Muscle of leg (tissue), 16 donors: ENCODE measurements at places on chromosomes 16 and 17. TPM values are rescaled to one million over a fixed set of nuclear protein-coding genes. Genes with fewer than 3 reads are reported as not detected.

DNA sequence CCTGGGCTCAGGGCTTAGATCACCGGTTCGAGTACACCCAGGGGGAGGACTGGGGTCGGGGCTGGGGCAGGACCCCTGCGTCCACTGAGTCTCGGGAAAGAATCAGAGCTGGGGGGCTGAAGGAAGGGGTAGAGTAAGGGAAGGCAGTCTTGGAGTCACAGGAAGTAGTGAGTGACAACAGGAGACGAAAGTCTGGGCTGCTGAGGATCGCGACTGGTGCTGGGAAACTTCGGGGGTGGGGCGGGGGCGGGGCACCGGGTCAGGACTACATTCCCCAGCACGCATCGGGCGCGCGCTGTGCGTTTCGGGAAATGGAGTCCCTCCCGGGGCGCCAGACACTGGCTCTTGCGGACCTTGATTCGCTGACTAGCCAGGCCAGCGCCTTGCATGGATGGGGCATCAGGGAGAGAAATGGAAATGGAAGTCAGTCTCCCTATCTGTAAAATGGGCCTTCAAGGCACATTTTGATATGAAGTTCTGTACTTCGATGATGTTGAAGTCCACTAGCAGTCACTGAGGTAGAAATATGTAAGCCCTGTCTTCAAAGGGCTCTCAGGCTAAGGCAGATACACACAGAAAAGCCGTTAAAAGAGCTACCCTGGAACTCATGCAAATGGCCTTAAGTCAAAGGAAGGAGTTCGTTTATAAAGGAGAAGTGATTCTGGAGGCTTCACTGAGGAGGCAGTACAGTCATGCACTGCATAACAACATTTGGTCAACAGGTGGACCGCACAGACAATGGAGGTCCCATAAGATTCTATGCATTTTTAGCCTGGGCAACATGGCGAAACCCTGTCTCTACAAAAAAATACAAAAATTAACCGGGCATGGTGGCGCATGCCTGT, 697 bp downstream of the CTF1 start:
- peak; percentile 97 for DNase-seq
- H3K27ac ChIP-seq, result peak overlapping the region; percentile 97
- peak overlapping the region; percentile 51 for H3K4me3 ChIP-seq
- H3K27me3 ChIP-seq, result no peaks in the 10 kb centered on the region
- peaks cover 53% of the 10 kb centered on the region for H3K4me1 ChIP-seq

LGALS9B gene
- total RNA-seq, result not detected

DNA sequence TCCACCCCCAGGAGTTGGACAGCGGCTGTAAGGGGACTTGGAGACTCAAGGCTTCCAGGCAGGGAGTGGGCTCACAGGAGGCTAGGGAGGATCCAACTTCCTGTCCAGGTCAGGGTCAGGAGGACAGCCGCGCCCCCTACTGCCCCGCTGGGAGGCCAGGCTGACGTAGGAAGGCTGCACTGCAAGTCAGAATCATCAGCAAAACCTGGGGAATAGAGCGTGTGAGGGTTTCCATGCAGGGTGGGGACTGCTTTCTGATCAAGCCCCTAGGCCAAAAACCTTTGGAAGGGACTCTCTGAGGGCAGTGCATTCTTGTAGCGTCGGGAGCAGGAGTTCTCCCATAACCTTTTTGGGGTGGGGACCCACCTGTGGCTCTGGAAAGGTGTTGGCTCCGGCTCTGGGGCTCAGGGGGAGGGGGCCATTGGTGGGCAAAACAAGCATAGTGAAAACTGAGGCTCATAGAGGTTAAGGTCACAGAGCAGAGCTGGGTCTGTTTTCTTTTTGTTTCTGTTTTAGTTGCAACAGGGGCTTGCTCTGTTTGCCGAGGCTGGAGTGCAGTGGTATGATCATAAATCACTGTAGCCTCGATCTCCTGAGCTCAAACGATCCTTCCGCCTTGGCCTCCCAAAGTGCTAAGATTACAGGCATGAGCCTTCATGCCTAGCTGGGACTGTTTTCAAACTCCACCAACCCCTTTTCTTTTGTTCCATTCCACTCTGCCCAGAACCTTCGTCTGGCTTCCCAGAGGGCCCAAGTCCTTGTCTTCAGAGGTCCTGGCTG, 22.1 kb downstream of the RAI1 start:
- H3K27me3 ChIP-seq, result peaks cover 2% of the 10 kb centered on the region
- DNase-seq, result peak; percentile 87
- H3K27ac ChIP-seq, result peak overlapping the region; percentile 14
- peaks cover 59% of the 10 kb centered on the region for H3K4me1 ChIP-seq
- H3K36me3 ChIP-seq, result peaks cover 5% of the 10 kb centered on the region
- no peak overlapping the region for H3K4me3 ChIP-seq

PTX4 gene
- total RNA-seq, result 0.40 TPM

KRTAP4-9 gene
- total RNA-seq, result not detected
